ENCODE measurements at places on chromosomes 2 and 18.

- no peak for DNase-seq
Observed at GRCh38 chr2:74768401-74768914, 65.5 kb upstream of the HK2 start.

DNA sequence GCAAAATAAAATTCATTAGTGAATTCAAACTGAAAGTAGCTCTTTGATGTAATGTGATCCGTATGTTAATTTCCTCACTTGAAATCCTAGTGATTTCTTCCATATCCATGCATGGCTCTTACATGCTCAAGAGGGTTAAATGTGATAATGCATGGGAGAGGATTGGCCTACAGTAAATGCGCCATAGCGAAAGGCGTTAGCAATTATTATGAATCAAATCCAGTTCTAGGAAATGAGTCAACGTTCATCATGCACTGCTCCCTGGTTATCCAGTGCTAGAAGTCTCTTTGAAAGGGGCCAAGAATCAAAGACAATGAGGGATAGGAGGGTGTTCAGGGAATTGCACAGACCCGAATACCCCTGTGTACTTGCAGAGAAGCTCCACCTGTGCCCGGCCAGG lies 101.4 kb upstream of the RASGRP3 start:
- DNase-seq: no peak

DNA sequence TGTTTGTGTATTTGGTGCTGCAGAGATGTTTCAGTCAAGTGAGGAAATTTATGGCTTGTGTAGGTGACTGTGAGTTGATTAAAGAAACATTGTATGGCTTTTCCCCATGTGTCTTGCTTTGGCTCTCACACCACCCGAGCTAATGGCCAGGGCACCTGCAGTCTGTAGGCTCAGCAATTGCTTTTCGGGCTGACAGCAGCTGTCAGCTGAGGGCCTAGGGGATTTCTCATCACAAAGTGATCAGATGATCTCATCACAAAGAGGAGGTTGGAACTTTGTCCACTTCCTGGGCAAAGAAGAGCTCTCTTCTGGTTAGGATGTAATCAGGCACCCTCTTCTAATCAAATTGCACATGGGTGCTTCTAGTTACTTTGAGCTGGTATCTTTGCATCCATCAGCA lies 632.2 kb downstream of the SLC4A3 start:
- DNase-seq: no peak

DNA sequence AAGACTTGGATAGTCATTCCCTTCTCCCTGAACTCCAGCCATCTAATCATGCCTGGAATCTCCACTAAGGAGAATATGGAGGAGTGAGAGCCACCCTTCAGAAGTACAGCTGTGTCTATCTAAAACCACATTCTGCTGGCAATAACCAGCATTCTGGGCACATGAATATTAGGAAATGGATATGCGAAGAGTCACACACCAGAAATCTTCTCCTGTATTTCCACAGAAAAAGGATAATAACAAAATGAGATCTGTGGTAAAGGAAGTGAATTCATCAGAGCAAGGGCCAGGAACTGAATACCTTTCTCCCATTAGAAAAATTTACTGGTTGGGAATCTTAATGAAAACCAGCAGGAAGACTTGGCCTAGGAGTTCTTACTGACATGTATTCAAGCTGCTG lies 218.8 kb downstream of the SCG2 start:
- DNase-seq: no peak

GRCh38 chr18:69947361-69948133 lies at the start of gene CD226:
CD226 (minus strand) TSS chr18:69947873; CDS start chr18:69947406, 467 bp downstream.
- DNase-seq: peak; percentile 74

- DNase-seq: no peak
Observed at GRCh38 chr2:39455826-39456225, 18.7 kb upstream of the MAP4K3 start.

- no peak for DNase-seq
Observed at GRCh38 chr2:162188451-162188850, 36.4 kb upstream of the GCG start.

- DNase-seq: no peak
Observed at GRCh38 chr18:55858661-55859515, 270.9 kb upstream of the TCF4 start.

DNA sequence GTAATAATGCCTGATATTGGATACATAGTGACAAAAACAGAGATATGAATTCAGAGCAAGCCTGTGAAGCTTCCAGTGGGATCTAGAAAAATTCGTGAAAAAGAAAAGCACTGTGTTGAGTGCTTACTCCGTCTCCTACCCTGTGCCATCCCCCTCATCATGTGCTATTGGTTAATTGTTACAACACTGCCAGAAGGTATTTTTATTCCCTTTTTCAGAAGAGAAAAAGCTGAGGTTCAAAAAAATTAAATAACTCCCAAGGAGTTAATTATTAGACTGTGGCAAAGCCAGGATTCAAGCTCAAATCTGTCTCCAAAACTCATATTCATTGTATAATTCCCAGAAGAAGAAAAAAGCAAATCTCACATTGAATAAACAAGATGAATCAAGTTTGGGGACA lies 735.5 kb upstream of the ACVR2A start:
- no peak for DNase-seq

- no peak for DNase-seq
Observed at GRCh38 chr2:46863882-46864281, 51.7 kb downstream of the MCFD2 start.

- peak; percentile 77 for DNase-seq
Observed at GRCh38 chr2:234368861-234369261, 128.0 kb downstream of the ARL4C start.

DNA sequence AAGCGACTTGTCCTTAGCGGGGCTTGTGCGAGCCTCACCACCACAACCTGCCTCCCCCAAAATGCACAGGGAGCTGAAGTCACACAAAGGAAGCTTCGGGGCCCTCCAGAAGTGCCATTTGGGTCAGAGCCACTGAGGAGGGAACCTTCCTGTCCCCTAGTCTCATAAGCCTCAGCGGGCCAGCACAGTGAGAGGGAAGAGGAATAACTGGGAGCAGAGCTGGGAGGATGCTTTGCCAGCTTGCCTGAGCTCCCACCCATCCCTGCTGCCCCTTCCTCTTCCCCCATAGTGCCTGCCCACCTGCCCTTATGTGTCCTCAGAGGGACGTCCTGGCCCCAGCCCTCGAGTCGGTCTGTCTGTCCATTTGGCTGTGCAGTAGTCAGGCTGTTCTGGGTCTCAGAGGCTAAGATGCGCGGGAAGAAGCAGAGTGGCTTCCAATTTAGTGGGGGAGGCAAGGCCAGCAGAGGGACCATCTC lies 51.8 kb upstream of the GPR17 start:
- DNase-seq: no peak

GRCh38 chr18:63477200-63477599 lies 442 bp downstream of the SERPINB5 start:
- DNase-seq: no peak

DNA sequence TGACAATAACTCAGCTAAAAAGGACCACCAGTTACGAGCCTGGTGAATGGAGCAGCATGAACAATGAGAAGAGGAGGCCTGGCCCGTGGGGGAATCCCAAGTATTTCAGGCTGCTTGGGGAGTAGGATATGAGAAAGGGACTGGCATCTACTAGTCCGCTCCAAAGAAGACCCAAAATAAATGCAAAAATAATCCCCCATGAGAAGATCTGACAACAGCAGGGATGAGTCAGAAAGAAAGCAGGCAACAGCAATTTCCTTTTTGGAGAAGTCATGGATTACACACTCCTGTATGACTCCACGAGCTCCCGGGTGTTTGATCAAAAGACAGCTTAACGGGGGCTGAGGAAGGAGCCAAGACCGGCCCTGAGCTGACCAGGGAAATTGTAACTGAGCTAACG lies 111.4 kb downstream of the SOX11 start:
- no peak for DNase-seq

GRCh38 chr18:25289001-25289631 lies 62.9 kb downstream of the ZNF521 start:
- DNase-seq: no peak

- DNase-seq: no peak
Observed at GRCh38 chr2:15031745-15032240, 399.3 kb downstream of the LRATD1 start.

GRCh38 chr18:49227441-49228165 lies 232.8 kb downstream of the DYM start:
- DNase-seq: peak; percentile 79

- DNase-seq: no peak
Observed at GRCh38 chr2:158779621-158780020, 15.5 kb upstream of the DAPL1 start.

DNA sequence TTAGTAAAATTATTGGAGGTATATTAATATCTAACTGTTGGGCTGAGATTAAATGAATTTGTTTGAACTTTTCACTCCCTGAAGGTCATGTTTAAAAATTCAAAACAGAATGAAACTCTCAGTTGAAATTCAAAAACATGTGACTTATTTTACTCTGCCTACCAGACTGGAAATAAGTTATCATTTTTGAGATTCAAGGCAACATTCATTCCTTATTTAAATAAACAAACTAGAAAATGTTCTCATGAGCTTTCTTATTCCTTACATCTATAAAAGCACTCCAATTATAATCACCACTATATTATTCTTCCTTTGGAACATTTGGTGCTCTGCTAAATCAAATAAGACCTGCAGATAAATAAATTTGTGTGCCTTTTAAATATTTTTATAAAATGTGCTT lies 217.8 kb downstream of the CDH2 start:
- DNase-seq: no peak

GRCh38 chr2:205967391-205968075 lies 118.4 kb downstream of the INO80D start:
- no peak for DNase-seq

DNA sequence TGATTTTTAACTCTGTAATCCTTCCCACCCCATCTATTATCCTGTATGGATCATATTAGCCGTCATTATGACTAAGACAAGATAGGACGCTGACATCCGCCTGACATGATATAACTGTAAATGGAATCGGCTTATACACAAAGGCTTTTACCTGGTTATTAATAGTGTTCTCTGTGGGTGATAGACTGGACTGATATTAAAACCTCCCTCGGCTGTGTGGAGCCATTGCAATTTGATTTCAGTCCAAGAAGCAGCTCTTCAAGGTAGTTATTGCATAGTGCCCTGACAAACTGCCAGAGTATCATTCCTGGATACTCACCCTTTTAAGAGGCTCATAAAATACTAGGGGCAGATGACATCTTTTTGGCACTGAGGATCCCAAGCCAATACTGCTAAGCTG lies 226.1 kb upstream of the HNRNPA3 start:
- DNase-seq: no peak

- no peak for DNase-seq
Observed at GRCh38 chr2:176105078-176105729, 1.9 kb upstream of the HOXD11 start.

DNA sequence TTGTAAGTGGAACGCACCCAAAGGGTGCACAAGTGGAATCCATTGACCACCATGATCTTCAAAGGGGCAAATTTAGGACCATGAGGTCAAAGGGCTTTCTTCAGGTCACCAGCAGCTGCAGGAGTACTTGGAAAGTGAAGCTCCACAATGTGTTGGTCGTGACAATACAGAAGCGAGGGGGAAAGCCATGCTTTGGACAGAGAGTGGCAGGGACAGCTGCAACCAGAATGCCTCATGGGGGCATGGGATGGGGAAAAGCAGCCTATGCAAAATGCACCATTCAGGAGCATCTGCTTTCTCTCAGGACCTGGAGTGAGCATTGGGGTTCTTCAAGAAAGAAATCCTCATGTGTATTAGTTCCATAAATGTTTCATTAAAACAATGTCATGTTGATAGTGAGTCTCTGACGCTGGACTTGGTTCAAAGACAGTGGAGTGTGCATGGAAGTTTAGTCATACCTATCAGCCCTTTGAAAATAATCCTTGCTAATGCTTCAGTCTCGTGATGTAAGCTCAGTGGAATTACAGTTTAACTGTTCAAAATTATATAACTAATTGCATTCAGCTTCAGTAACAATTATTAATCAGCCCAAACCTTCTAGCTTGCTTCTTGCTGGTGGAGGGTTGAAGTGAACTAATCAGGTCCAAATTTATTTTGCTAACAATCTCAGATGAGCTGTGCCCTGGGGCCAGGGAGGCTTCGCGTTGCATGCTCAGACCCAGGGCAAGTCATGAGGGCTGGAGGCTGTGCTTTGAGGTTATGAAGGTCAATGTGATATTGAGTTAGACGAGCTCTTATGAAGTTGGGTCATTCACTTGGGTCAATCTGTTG lies 41.6 kb downstream of the ACKR3 start:
- DNase-seq: no peak

DNA sequence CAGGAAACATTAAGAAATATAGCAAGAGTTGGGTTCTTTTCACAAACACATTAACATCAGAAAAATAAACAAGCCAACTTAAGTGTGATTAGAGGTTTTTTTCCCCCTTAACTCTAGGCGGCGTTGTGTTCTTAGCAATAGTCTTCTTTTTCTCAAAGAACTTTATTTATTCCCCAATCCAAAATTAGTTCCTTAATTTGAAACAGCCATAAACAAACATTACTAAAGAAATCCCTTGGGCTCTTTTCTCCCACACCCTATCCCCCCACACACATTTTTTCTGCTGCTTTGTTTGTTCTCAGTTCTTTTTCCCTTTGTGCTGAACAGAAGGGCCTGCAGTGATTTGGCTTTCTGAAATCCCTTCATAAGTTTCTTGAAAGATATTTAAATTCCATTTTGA lies 13.2 kb upstream of the MYO1B start:
- no peak for DNase-seq

GRCh38 chr2:178679891-178680290 lies 127.3 kb downstream of the TTN start:
- DNase-seq: no peak

DNA sequence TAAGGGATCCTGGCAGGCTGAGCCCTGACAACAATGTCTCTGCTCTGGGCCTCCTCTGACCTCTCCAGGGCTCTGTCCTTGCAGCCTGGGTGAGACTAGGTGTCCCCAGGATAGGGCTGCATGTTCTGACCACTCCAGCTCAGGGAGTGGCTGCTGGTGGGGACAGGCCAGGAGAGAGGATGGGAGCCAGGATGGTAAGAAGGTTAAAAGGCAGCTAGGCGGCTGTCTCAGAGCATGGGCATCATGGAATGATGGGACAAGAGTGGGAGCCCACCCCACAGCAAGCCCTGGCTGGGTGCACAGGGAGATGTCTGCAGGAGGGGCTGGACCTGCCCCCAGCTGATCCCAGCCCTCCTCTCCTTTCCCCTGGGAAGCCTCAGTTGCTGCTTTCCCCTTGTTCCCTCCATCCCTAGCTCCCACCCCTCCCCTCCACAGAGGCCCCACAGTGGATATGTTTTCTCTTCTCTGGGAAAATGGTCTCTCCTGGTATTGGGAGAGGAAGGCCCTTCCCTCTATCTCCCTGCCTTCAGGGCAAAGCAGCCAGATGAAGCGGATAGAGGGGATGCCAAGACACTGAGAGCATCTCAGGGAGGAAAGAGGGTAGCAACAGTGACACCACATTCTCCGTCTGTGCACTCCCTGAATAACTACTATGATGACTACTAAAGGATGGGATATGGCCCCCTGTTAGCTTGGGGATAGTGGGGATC lies 334.3 kb downstream of the DYSF start:
- no peak for DNase-seq

- no peak for DNase-seq
Observed at GRCh38 chr2:158464426-158465281, 7.9 kb downstream of the PKP4 start.

All from activated CD8-positive, alpha-beta memory T cell treated with anti-CD3 and anti-CD28 coated beads, Interleukin-2, amount 10 ng/mL, durations not matched to agents 7 days and 5 days (primary cell).